ENCODE measurements at places on chromosomes 2 and 18.

- DNase-seq = no peak
These were observed 30.6 kb upstream of the CYP1B1 start for GRCh38 chr2:38106405-38107094.

DNA sequence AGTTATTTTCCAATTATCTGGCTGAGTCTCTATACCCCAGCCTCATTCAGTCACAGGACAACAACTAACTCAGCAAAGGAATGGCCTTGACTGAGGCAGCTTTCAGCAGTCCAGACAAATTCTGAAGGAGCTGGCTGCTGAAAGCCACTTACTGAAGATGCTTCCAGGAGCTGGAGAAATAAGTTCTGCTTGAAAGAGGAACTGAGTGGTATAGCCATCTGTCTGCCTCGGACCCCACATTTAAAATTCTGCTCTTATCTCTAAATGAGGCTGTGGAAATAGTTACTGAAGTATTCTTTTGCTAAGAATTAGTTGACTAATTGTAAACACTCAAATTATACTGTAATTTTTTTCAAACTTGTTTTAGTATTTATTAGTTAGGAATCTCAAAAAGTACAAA lies 9.1 kb upstream of the GPD2 start:
- DNase-seq = no peak

- no peak for DNase-seq
These were observed 112.4 kb downstream of the MIB1 start for GRCh38 chr18:21853016-21853415.

DNA sequence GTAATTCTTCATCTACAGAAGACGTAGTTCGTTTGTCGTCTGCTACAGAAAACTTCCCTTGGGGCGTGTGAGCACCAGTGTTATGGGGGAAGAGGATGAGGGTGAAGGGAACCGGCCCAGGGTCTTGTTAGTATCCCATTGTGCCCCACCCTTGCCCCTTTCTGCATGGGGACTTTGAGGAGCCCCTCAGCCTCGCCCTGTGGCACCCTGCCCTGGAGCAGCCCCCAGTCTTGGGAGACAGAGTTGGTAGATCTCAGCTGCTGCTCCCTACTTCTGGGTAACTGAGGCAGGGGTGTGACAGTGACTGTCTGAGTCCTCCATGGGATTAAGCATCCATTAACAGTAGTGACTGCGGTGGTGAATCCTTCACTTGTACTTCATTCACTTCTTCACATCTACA lies 50.1 kb downstream of the RNF144A start:
- no peak for DNase-seq

DNA sequence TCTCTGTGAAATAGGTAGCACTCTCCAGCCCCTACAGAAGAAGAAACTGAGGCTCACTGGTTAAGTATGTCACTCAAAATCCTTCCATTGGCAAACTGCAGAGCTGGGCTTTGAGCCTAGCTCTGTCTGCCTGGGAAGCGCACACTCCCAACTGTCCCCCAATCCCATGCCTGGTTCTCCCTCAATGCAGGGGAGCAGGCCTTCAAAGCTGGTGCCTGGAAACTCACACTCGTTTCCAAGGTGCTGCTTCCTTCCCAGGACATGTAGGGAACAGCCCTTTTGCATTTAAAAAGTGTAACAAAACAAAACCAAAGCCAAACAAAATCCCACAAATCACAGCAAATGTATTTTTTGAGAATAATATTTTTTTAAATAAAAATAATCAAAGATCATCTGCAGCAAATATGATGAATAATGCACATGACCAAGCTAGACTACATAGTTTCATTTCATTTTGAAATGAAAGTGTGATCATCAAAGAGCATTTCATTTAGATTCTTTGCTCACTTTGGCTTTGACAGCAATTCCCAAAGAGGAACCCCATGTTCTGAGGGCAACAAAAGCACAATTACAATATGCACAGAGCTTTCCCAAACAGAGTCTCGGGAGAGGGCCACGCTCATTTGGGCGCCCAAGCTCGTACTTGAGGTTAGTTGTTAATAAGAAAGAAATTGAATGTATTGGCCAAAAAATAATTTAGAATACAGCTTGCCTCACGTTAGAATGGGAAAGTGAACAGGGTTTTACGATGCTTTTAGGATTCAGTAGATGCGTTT lies 96.7 kb upstream of the ACKR3 start:
- no peak for DNase-seq

DNA sequence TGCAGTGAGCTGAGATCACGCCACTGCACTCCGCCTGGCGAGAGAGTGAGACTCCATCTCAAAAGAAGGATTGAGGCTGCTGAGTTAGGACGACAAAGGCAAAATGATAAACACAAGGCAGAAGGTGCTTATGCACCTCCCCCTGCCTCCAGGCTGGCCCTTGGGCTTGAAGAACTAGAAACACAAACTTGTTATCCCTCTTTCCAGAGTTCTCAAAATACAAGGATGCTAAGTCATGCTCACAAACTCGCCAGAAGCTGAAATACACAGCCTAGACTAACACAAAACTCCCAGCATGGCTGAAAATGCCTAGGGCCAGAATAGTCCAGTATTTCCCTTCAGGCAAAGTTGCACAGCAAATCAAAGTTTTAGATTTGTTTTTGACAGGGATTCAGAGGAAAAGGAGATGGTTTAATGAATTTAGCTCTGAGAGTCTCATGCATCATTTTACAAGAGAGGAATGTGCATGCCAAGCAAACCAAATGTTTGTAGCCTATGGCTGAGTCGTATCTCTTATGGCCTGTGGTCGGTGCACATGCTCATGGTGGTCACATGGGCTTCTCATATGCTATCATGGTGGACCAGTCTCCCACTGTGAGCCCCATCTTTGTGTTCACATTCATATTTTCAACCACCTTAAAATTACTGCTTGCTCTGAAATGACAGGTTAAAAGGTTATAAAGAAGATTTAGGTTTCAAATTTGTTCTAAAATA lies 16.2 kb upstream of the MREG start:
- DNase-seq = no peak

GRCh38 chr2:233691443-233692433 lies 952 bp upstream of the UGT1A6 start:
- DNase-seq = no peak

GRCh38 chr2:101124643-101125366 lies 26.4 kb downstream of the TBC1D8 start:
- DNase-seq = no peak

- no peak for DNase-seq
These were observed 247.2 kb upstream of the RAB12 start for GRCh38 chr18:8361941-8362471.

DNA sequence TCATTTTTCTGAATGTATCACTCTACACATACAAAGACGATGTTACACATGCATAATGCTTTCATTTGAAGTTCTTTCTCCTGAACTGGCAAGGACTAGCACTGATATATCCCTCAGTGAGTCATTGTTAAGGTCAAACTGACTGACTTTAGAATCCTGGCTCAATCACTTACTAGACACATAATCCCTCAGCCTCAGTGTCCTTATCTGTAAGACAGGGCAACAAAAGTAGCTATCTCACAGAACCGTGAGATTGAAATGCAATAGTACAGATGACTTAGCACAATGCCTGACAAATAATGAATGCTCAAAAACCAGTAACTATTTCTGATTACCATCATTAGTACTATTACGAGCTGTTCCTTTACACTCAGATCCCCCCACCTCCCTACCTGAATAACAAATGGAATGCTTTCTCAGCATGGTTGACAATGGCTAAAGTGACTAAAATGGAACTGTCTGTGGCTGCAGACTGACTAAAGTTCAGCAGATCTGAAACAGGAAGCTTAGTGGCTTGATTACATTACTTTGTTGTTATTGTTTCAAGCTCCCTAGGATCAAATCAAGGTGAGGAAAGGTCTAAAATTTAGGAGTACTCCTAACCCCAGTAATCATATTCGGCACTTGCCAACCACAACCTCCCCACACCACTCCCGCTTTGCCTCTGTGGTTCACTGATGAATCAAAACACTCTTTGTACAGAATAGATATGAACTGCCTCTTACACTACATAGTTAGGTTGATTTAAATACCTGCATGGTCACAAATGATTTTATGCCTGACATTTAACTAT lies 35.8 kb upstream of the CACNB4 start:
- no peak for DNase-seq

Measured in activated CD8-positive, alpha-beta memory T cell treated with anti-CD3 and anti-CD28 coated beads, Interleukin-2, amount 50 U/mL, for 4 hours (primary cell).